NCI-H69 (cell line): ENCODE measurements at places on chromosomes 13 and 19.

DNA sequence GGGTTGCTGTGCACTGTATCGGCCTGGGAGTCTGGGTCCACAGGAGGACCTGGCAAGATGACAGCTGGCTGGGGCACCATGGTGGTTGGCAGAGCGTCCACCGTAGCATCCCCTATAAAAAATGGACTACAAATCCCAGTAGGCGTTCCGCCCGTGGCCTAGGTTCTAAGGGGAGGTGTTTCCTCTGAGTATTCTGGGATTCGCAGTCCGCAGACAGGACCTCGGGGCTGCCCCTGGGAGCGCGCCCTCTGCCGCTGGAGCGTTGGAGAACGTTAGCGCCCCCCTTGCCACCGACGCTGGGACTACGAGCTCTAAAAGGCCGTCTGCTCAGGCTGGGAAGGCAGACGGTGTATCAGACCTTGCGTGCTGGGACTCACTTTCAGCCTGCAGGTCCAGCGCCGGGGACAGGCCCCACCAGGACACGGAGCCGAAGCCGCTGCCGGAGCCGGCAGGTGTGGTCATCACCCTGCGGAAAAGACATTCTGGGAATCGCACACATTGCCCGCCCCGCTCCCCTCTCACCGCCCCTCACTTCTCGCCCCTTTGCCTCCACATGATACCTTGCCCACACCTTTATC is 372 bp downstream of the DNAAF3 start:
- DNase-seq, result peak; percentile 92

- no peak for DNase-seq
Observed at GRCh38 chr19:40783711-40784110, 5.7 kb downstream of the RAB4B start.

DNA sequence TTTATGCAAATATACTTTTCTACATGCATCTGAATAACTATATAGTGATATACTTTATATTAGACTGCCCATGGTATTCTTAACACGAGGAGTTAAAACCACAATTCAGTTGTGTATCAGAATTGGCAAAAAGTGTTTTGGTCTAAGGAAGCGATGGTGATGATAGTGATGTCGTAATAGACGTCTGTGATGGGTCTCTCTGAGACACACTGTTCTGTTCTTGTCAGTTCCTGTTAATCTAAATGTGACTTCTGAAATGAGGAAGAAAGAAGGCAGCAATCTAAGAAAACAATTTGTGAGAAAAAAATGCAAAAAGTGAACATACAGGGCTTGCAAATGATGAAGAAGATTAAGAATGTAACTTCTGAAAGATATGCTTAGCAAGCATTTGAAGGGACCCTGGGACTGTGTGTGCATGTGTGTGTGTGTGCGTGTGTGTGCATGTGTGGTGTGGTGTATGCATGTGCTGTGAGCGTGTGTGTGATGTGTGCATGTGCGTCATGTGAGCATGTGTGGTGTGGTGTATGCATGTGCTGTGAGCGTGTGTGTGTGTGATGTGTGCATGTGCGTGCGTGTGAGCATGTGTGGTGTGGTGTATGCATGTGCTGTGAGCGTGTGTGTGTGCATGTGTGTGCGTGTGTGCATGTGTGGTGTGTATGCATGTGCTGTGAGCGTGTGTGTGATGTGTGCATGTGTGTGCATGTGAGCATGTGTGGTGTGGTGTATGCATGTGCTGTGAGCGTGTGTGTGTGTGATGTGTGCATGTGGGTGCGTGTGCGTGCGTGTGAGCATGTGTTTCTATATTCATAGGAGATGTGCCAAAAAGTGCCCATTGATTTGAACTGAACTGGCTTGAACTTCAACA is 131.8 kb downstream of the IRS2 start:
- DNase-seq, result no peak

- no peak for DNase-seq
Observed at GRCh38 chr19:27860309-27860934, 1352.5 kb downstream of the UQCRFS1 start.

DNA sequence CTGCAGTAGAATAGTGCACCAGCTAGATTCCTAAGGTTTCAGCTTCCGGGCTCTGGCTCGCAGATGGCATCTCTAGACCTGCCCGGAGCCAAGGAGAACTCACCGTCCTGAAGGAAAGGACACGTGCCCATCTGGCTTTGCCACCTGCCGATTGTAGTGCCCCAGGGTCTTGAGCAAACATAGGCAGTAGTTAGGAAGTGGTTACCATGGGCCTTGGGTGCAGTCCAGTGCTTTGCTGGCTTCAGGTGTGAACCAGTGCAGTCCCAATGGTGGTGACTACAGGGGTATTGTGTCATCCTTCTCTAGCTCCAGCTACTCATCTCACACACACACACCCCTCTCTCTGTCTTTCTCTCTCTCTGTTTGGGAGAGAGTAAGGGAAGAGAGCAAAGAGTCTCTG is 61.4 kb upstream of the TEX29 start:
- DNase-seq, result peak; percentile 25

DNA sequence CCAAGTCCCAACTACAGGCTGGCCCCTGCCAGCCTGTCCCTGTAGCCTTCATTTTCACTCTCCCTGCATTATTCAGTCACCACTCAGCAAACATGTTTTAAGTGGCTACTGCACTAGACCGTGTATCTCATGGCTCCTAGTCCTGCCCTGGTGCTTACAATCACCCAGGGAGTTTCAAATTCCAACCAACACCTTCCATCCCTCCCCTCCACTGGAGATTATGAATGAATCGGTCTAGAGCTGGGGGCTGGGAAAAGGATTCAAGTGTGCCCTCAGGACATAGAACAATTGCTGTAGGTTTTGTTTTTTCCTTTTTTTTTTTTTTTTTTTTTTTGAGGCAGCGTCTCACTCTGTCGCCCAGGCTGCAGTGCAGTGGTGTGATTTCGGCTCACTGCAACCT is 15.0 kb upstream of the TNFAIP8L1 start:
- DNase-seq, result peak; percentile 66

GRCh38 chr19:16035601-16036297 is 40.5 kb upstream of the TPM4 start:
- no peak for DNase-seq

DNA sequence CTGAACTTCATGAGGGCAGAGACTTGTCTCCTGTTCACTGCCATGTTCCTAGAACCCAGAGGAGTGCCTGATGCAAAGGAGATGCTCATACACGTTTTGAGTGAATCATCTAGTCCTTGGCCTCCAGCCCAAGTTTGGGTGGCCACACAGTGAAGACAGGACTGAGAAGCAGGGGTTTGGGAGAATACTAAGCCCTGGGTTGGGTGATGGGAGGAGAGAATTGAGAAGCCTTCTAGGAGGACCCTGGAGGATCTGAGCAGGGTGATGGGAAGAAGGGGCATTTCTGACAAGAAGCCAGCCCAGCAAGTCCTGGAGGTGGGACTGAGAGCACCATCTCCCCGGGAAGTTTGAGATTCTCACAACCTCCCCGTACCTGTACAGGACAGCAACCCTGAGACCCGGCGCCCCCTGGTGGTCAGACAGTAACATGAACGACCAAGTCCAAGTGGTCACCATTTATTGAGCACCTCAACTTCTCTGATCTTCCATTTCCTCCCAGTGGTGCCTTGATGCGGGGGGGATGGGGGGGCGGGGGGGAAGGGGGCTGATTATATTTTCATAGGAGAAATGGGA is 11.0 kb downstream of the CTU1 start:
- peak; percentile 62 for DNase-seq

DNA sequence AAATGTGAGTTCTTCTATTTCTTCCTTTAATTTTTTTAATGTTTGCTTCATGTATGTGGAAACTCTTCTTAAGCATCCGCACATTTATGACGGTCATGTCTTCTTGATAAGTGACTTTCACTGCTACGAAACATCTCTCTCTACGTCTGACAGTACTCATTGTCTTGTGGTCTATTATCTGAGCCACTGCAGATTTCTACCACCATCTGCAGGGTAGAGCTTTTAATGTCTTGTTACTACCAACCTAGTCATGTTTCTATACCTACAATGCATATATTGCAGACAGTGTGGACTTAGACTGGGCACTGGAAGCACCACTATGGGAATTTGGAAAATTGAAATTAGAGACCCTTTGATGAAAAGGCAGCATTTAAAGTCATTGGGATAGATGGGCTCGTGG is 75.4 kb upstream of the ARHGEF7 start:
- no peak for DNase-seq

GRCh38 chr19:18764591-18765051 is 26.5 kb downstream of the COMP start:
- no peak for DNase-seq

DNA sequence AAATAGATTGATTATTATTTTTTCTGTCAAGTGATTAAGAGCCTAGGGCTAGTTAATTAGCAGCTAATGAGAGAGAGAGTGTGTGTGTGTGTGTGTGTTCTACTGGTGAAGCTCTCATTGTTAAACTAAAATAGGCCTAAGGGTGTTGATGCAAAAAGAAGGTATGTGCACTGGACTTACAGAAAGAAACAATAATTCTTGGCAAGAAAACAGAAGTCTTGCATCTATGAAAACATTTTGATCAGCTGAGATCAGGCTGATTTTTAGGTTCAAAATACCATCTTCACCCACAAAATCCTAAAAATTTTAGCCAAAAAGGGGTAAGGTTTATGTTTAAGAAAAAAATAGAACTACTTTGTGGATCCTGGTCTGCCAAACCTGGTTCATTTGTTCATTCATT is 106.5 kb downstream of the POSTN start:
- peak; percentile 18 for DNase-seq

DNA sequence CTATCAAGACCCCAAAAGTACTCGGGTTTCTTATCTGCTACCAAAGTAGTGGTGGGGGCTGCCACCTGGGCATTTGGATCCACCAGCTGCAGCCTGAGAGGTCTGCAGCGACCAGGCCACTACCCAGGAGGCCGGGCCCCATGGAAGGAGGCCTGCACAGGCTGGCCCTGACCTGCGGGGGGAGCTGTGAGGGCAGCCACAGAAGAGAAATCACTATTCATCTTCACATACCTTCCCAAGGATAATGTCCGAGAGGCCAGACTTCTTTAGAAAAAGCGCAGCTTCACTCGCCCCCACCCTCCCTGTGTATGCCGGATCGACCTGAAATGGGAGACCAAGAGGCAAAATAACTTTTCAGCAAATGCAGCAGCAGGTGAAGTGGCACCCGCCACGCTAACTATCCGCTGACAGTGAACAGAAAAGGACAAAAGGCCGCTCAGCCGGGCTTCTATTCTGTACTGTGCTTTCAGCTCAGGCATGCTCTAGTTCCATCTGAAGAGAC is 30.1 kb downstream of the EPS15L1 start:
- DNase-seq, result peak; percentile 70

DNA sequence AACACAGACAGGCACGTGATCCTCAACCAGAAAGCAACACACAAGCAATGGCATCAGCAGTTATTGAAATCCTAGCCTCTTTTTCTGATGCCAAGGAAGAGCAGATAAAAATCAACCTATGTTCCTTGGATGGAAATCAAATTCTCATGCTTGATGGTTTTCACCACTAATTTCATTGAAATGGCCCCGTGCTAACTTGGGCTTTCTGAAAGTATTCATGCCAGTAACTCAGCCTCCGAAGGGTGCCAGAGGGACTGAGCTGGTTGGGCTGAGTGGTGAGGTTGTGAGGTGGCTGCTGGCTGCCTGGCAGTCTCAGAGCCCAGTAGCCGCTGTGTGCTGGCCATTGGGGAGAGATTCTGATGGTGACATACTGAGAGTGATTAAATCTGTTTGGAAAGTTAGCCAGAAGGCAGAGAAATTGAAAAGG is 309.3 kb downstream of the DCT start:
- no peak for DNase-seq

GRCh38 chr19:16316506-16316882 is 8.1 kb upstream of the KLF2 start:
- DNase-seq, result no peak

- DNase-seq, result no peak
Observed at GRCh38 chr13:63163903-63164302, 1748.3 kb upstream of the PCDH20 start.

GRCh38 chr19:41265395-41266153 is 1.4 kb downstream of the HNRNPUL1 start:
- peak; percentile 57 for DNase-seq

GRCh38 chr19:39110263-39110967 is 15.2 kb upstream of the PAK4 start:
- DNase-seq, result peak; percentile 76

DNA sequence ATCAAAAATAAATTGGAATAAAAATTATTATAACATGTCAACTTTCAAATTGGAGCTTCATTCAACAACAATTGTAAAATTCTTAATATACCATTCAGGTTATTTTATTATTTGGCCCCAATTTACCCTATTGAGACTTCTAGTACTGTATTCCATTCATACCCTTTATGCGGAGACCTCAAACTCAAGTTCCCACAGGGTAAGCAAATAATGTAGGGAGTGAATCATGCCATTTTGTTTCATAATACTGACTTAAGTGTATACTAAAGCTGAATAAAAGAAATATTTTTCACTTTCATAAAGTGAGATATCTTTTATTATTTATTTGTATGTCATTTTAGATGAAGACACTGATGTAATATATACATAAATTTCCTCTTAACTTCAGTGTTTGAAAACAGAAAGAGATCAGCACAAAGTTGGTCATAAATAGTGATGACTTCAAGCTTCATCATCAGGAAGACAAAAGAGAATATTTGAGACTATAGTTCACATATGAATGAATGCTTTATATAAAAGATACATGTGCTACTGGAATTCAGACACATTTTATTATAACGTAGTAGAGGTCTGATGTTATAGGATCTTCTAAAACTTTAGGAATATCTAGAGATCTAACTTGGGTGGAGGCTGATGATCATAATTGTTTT is 894.4 kb upstream of the PCDH9 start:
- no peak for DNase-seq

- DNase-seq, result no peak
Observed at GRCh38 chr19:13039211-13039789, 44.0 kb downstream of the NFIX start.

DNA sequence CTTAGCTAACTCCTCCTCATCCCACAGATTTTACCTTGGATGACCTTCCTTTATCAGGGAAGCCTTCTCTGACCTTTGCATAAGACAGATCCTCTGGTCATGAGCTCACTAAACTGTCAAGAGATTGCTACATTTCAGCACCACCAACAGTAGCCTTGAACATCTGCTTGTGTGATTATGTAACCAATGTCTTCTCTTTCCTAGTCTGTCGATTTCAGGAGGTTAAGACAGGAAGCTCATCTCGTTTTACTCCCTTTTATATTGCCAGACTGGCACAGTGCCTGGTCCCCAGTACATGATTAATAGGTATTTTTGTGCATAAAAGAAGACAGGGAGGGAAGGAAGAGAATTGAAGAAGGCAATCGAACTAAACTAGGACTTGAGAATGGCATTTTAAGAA is 1697.7 kb downstream of the EFNB2 start:
- no peak for DNase-seq

DNA sequence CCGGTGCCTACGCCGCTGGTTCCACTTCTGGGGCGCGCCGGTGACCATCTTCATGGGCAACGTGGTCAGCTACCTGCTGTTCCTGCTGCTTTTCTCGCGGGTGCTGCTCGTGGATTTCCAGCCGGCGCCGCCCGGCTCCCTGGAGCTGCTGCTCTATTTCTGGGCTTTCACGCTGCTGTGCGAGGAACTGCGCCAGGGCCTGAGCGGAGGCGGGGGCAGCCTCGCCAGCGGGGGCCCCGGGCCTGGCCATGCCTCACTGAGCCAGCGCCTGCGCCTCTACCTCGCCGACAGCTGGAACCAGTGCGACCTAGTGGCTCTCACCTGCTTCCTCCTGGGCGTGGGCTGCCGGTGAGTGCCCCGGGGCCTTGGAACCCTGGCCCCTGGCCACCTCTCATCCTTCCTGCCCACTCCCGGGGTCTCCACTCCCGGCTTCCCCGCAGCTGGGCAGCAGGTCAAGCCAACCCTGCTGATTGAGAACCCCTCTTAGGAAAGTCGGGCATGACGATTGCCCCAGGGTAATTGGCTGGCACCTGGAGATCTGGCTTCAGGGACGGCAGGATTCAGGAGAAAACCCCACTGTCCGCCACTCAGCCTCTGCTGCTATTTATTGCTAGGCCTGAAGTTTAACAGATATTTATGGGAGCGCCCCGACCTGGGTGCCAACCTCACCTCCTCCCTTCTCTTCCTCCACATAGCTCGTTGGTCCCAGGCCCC is 39.1 kb downstream of the TRPM4 start:
- DNase-seq, result peak; percentile 82
